CD4-positive, alpha-beta T cell treated with Interleukin-21 for 1 hour (primary cell): ENCODE measurements at places on chromosomes 6 and 20.
A peak's percentile ranks its signal among the peaks of the same experiment; 100 is the strongest.

- no peak for DNase-seq
These were observed 213.5 kb upstream of the ARID1B start for GRCh38 chr6:156563714-156564113.

DNA sequence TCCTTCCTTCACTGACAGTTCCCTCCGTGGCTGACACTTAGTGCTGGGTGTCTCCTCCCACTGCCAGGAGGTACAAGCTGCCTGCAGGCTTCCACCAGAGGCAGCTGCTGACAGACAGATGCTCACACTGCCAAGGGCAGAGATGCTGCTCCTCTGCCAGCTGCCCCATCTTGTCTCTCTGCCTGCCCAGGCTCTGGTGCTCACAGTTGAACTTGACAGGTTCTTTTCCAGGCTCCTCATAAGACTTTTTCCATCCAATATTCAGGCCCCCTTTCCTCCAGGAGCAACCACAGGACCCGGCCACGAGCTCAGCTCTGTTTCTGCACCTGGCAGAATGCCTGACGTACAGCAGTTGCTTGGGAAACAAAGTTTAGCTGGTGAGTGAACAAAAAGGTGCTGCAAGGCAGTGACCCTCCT, 79.8 kb downstream of the PSMB1 start:
- DNase-seq, result no peak

DNA sequence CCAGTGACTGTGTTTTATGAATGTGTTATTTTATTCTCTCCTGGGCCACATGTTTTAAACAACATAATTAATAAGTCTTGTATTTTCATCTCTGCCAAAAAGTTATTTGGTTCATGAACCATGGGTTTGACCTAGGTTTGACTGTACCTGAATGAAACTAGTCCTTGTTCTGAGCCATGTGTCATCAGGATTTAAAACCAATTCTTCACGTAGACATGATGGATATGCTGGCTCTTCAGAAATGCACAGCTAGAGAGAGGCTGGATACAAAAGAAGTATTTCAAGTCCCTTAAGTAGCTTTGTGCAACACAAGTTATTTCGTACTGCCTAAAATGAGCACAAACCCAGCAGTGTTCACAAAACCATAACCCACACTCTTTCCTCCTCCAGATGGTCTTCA, 116.1 kb downstream of the IBTK start:
- DNase-seq, result no peak

DNA sequence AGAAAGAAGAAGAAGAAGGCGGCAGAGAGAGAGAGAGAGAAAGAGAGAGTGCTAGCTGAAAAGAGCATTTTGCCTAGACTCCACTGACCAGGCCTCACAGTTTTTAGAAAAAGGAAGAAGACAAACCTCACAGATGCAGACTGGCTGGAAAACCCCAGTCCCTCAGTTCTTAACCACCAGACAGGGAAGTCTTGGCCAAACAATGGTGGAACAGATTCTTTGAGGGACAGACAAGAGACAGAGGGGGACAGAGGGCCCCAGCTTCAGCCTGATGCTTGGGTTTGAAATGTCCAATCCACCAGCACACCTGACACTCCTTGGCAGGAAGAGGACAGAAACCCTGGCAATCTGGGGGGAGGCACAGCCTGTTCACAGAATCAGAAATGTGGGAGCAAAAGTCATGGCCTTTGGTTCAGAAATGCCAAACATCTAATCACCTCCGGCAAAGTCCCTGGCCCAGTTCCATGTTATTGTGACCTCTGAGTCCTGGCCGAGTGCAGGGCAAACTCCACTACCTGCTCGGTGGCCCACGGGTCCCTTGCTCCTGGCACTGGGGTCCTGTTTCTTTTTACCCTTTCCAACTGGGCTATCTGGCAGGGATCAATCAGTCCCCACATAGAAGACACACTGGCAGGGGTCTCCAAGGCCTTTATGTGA, 235.2 kb downstream of the LY86 start:
- no peak for DNase-seq

- DNase-seq, result no peak
These were observed 121.6 kb downstream of the ISM1 start for GRCh38 chr20:13342469-13343242.

GRCh38 chr20:38723017-38723847, 1.1 kb upstream of the SLC32A1 start:
- no peak for DNase-seq

- peak; percentile 64 for DNase-seq
These were observed 35.4 kb upstream of the PIM1 start for GRCh38 chr6:37134396-37135191.

GRCh38 chr20:36115925-36116324, 38.6 kb upstream of the EPB41L1 start:
- no peak for DNase-seq

- no peak for DNase-seq
These were observed 476 bp downstream of the MEA1 start for GRCh38 chr6:43013097-43013842.

DNA sequence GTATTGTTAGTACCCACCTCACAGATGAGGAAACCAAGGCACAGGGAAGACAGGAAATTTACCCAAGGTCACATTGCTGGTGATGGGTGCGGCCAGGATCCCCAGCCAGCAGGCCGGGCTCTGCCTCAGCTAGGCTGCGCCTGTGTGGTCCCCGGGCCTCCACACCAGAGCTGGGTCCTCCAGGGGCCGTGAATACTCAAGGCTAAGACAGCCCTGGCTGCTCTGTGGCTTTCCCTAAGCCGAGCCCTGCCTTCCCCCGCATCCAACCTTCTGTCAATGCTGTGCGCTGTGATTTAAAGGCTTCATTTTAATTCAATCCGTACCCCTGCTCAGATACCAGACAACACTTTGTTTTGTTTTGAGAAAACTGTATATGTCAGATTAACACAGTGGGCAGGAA, 246.7 kb downstream of the TTLL2 start:
- DNase-seq, result no peak

GRCh38 chr6:148530394-148530953, 187.8 kb downstream of the SASH1 start:
- no peak for DNase-seq

DNA sequence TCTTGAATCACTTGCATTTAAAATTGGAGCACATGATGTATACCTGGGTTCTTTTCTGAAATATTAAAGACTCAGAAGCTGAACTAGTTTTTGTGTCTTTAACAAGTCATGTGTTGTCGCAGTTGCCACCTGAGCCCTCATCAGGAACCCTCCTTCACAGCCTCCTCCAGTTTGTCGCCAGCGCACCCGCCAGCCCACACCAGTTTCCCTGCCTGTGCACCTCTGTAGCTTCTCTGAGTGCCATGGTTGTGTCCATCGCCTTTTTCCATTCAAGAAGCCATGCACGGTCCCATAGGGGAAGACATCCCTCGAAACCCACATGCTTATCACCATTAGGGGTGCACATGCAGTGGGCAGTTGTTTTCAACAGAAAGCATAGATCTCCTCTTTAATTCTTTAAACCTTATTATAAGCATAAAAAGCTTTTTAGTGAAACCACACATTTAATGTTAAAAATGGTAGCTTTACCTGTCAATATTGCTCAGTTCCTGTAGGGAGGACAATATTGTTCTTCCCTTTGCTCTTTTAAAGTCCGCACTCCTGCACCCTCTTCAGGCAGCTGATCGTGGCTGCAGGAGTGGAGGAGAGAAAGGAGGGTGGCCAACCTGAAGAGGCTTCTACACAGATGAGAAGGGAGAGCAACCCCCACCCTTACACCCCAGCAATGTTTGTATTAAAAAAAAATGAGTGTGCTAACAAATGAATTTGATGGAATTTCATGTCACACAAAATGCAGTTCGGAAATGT, 121.9 kb downstream of the CFAP61 start:
- DNase-seq, result no peak

- DNase-seq, result no peak
These were observed 2.5 kb downstream of the HDAC2 start for GRCh38 chr6:113968472-113968871.

GRCh38 chr6:44253307-44254101, 3.8 kb downstream of the SLC35B2 start:
- DNase-seq, result peak; percentile 75

GRCh38 chr6:28988536-28989311, 16.4 kb downstream of the ZNF311 start:
- DNase-seq, result peak; percentile 79

- no peak for DNase-seq
These were observed 963 bp downstream of the MPIG6B start for GRCh38 chr6:31723980-31724691.

DNA sequence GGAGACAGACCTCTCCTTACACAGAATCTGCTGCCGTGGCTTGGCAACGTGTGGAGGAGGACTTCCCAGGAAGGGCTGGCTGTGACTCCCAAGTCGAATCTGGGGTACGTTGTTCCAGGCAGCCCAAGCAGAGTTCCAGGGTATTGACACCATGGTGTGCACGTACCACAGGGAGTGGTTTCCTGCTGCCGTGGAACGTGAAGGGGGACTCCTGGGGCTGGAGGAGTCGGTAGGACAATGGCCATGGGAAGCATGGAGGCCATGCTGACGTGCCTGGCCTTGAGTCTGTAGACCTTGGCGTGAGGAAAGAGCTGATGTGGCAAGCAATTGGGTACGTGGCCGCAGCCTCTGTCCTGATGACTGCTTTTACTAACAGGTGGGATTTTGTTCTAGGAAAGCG, 119.3 kb downstream of the TULP4 start:
- no peak for DNase-seq
